Hindlimb muscle (tissue), 1 donor: ENCODE measurements at places on chromosomes 1 and 21. TPM values are rescaled to one million over a fixed set of nuclear protein-coding genes. Genes with fewer than 3 reads are reported as not detected.

BLZF1 gene
- polyA plus RNA-seq: 17.1 TPM

GRCh38 chr1:222462601-222463000, 85.3 kb downstream of the HHIPL2 start:
- no peak for DNase-seq

GRCh38 chr1:21865943-21866706, 54.1 kb downstream of the LDLRAD2 start:
- DNase-seq: no peak

DNA sequence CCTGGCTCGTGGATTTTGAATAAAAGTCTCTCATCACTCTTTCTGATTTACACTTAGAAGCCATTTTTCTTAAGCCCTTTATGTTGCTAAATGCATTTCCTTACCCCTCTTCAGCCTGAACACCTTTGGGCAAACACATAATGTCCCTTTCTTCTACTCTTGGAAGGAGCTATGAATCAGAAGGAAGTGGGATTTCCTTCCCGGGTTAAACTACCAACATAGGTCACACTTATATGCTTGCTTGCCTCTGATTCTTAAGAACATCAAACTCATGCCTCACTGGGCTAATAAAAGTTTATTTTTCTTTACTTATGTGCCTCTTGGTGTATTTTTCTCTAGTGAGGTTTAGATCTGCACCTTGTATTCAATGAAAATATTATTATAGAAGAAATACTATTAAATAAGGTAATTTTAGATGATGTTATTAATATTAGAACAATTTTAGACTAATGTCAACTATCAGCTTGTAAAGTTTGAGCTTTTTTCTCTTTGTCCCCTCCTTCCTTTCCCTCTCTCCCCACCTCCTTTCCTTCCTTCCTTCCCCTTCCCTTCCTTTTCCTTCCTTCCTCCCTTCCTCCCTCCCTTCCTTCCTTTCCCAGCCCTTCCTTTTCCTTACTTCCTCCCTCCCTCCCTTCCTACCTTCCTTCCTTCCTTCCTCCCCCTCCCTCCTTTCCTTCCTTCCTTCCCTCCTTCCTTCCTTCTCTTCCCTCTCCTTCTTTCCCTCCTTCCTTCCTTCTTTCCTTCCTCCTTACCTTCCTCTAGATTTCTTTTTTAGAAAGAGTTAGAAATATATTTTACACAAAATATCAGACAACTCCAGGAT, 66.5 kb upstream of the KCNJ6 start:
- DNase-seq: no peak

DNA sequence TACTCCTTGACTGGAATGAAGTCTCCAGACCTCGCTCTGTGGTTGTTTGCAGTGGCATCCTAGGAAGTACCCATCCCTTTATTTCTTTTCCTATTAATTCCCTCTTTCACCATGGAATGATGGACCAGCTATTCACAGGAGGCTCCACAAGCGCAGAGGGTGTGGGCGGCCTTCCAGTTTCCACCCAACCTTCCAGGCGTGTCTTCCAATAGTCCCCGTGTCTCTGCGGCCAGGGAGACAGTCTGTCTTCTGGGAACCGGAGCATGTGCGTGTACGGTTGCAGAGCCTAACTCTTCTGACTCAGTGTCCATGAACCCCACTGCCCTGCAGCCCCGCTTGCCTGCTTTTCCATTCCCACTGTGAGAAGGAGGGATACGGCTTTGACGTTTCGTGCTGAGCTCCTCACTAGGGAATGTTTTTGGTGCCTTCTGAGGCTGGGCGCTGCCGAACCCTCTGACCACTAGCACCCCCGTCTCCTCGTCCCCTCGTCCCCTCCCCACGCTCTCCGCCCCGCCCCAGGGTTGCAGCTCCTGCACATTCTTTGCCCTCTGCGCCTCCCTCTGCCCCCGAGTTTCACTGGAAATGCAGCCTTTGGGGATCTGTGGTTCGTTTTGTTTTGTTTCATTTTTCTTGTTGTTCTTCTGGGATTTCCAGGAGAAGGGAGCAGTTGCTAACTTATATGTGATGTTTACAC, 26.3 kb upstream of the FAM3B start:
- no peak for DNase-seq

GRCh38 chr1:193656841-193657240, 470.4 kb upstream of the B3GALT2 start:
- DNase-seq: no peak

- DNase-seq: no peak
Observed at GRCh38 chr21:26736449-26736848, 108.8 kb downstream of the ADAMTS1 start.

TTF2 gene
- polyA plus RNA-seq: 11.0 TPM

DNA sequence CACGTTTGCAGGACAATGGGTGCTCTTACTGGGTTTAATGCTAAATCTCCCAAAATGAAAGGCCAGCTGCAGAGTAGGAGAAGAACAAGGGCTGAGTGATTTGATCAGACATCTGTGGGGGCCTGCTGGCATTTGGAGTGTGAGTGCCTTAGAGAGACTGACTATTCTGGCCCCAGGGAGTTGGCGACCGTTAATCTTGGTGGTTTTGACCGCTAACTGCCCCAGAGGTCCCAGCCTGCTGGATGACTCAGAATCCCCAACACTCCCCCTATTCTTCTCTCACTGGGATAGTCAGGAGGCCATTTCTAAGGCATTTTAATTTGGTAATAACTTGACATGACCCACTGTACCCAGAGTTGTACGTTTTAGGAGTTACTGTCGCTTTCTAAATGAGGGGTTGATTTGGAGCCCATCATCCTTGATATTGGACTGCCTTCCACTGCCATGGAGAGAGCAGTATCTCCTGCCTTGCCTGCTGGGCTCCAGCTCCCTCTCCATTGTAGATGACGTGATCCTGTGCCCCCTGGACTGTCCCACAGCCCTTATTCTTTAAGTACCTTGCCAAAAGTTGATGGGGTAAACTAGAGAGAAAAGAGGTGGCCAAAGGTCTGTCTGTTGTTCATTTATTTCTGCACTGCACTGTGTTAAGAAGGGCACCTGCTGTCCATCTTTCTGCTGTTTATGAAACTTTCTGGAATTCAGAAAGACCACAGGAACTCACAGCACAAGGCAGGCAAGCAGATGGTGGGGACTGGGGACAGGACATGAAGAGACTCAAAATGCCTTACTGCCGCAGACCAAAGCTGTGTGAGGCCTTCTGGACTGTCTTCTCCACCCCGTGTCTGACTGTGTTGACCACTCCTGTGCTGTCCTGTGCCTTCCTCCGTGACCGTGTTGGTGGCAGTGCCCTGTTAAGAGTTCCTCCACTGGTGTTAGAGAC, 98.2 kb upstream of the ARTN start:
- DNase-seq: no peak

GPR25 gene
- not detected for polyA plus RNA-seq

DNA sequence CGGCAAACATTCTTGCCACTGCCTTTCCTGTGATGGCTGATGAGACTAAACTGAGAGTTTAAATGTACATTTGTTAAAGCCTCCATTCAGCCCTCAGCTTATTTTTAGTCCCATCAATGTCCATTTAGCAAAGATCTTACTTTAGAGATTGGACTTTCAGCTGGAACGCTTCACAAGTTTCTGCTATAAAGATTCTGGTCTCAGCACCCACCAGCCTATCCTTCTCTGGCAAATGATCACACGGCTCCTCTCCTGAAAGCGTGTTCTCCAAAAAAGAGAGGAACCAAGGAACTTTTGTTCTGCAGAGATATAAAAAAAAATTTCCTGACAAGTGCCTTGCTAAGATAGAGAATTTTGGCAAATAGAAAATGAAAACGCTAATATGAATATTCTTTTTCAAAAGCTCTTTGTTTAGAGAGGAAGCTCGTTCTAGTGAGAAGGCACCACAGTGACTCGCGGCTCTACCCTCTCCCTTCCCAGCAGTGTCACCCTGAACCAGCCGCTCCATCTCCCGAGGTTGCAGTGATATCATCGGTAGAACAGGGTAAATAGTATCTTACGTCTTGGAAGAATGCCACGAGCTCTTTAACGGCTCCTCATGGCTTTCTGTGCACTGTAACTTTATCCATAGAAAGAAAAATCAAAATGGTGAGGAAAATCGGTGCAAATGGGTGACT, 200.2 kb downstream of the APP start:
- no peak for DNase-seq

FMO3 gene
- 0.35 TPM for polyA plus RNA-seq

AKT3 gene
- polyA plus RNA-seq: 17.3 TPM

CASQ1 gene
- polyA plus RNA-seq: 912 TPM

DNA sequence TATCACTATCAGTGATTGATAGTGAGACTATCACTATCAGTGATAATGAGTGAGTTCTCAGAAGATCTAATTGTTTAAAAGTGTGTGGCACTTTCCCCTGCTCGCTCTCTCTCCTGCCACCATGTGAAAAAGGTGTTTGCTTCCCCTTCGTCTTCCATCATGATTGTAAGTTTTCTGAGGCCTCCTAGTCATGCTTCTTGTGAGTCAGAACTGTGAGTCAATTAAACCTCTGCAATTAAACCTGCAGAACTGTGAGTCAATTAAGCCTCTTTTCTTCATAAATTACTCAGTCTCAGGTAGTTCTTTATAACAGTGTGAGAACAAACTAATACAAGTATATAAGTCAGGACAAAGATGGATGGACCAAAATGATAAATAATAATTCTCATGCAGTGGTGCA, 7.0 kb upstream of the IL23R start:
- no peak for DNase-seq

DNA sequence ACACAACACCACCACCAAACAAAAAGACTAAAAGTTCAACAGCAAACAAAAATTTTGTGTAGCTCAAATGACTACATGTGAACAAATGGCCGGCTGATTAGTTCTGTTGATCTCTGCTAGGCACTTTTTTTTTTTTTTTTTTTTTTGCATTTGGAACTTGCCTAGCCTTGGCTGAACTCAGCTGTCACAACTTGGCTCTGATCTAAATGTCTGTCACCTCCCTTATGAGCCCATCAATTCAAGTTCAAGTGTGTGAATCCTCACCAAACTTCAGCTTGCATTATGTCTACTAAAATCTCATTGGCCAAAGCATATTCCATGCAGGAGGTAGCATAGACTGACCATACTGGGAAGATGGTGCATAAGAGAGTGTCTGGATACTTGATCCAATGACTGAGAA, 606.5 kb upstream of the ADGRL4 start:
- DNase-seq: no peak

GRCh38 chr1:167683226-167683625, 38.6 kb upstream of the MPZL1 start:
- no peak for DNase-seq

DNA sequence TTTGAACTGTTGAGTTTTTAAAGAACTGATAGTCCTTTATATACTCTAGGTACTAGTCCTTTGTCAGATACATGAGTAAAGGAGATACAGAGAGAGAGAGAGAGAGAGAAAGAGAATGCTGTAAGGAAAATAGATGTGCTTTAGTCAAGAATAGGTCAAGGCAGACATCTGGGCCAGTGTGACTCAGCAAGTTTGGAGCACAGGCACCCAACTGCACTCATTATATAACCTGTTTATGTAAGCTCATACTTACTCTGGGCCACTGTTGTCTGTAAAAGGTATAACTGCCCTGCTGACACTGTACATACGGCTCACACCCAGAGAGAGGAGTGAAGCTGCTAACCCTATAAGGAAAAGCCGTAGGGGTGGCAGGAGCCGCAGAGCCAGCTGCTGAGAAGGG, 32.2 kb upstream of the AKT3 start:
- no peak for DNase-seq

AGPAT3 gene
- 37.6 TPM for polyA plus RNA-seq

GRCh38 chr1:1775327-1776226, 2.7 kb downstream of the NADK start:
- DNase-seq: no peak

DNA sequence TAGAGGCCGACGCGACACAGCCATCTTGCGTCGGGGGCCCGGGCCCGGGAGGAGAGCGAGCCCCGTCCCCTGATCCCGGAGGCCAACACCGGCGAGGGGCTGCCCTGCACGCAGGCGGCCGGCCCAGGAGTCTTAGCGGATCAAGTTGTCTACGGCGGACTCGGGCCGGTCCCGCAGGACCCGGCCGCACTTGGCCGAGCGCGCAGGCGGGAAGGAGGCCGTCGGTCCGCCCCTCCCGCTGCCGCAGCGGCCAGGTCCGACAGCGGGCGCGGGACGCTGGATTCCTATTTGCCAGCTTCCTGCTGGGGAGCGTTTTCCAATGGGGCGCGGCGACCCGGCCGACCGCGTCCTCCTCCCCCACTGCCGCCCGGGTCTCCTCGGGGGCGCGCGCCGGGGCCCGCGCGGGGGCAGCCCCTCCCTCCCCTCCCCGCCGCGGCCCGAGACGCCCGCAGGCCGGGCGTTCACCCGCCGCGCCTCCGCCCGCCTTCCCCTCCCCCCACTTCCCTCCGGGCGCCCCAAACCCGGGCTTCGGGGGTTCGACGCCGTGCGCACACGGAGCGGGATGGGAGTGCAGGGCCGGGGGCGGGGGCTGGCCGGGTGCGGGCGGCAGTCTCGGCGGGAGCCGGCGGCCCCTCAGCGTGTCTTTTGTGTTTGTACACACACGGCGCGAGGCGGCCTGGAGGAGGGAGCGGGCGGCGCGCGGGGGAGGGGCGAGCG, 517 bp upstream of the H3-3A start:
- peak; percentile 83 for DNase-seq

DNA sequence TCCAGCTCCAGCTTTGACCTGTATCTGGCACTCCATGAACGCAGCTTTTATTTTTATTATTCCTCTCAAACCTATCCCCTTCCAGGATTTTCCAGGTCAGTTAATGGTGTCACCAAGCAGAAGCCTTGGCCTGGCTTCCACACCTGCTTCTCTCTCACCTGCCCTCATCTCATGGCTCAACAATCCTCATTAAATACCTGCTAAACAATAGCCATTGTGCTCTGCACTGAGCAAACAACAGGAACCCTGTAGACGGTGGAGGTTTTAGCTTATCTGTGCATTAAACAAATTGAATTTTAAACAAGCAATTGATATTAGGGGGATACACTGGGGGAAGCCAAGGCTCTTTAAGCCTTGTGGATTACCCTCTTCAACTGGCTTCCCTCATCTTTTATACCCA, 15.3 kb downstream of the PYCR2 start:
- no peak for DNase-seq

DNA sequence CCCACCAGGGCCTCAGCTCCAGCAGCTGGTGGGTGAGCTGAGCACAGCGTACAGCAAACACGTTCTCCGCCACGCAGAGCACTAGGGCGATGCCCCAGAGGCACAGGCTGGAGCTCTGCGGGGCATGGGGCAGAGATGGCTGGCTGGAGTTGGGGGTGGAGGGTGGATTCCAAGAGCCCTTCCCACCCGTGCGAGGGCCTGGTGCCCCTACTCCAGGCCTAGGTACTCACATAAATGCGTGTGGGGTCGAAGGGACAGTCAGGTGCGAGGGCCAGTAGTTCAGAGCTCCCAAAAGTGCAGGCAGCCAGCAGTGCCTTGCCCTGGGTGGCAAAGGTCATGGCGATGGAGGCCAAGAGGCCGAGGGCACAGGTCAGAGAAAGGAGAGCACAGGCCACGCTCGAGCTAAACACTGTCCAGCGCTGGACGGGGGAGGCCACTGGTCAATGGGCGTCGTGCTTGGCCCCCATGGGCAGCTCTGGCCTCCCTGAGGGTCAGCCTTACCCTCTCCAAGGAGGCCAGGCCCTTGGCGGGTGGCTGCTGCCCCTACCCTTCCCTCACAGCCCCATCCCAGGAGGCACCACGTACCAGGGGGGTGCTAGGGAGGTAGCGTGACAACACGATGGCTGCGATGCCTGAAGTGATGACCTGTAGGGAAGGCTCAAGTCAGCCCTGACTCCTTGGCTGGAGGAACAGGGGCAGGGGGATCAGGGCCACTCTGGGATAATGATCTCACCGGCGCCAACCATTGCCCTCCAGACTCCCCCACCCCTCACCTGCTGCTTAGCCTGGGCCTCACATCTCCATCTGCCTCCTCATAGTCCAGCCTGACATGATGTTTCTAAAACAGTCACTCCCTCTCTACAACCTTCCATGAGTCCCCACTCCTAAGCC, 5.6 kb downstream of the TMEM54 start:
- DNase-seq: no peak
